ENCODE measurements at places on chromosomes 16 and 17.
A peak's percentile ranks its signal among the peaks of the same experiment; 100 is the strongest.

DNA sequence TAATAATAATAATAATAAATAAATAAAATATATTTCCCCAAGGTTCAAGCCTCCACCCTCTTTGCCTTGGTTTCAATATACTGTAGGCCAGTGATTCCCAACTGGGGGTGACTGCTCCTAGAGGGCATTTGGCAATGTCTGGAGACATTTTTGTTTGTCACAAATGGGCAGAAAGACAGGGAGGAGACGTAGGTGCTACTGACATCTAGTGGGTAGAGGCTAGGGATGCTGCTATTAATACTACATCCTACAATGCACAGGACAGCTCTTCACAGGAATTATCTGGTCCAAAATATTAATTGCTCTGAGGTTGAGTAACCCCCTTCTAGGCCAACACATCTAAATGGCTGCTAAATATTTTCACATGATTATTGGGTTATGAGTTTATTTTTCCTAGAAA lies 12.8 kb upstream of the PRR14 start:
- no peak for DNase-seq

- DNase-seq, result peak; percentile 88
Observed at GRCh38 chr17:74453665-74454196, 12.7 kb upstream of the CD300A start.

DNA sequence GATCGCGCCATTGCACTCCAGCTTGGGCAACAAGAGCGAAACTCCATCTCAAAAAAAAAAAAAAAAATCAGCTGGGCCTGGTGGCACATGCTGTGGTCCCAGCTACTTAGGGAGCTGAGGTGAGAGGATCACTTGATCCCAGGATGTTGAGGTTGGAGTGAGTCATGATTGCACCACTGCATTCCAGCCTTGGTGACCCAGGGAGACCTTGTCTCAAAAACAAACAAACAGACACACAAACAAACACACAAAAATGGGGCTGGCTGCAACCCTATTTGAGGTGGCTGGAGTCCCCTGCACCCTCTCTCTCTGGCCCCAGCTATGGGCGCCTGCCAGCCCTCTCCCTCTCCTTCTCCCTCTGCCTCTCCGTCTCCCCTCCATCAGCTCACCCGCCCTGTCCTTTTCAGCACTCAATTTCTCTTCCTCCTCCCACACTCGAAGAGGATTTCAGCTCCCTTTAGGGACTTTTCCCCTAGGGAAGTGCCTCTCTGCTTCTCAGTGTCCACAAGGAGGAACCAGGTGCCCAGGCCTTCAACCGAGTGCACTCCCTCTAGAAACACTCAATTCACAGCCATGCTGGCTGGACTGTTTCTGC lies 17.5 kb upstream of the TFAP4 start:
- no peak for DNase-seq

GRCh38 chr16:28192806-28193529 lies 18.8 kb downstream of the XPO6 start:
- peak; percentile 79 for DNase-seq

- no peak for DNase-seq
Observed at GRCh38 chr17:71905376-71906031, 215.3 kb upstream of the SOX9 start.

DNA sequence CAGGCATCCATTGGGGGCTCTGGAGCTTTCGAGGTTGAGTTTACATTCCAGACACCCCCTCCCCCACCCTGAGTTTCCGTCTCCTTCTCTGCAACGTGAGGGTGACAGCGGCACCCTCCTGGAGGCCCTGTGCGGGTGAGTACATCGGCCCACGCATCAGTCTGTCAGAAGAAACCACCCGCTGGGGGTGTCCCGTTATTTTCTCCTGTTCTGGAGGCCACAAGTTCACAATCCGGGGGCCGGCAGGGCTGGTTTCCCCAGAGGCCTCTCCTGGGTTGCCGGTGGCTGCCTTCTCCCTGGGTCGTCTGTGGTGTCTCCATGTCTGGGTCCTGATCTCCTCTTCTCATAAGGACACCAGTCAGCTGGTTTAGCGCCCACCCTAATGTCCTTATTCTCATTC lies 35.7 kb downstream of the GSE1 start:
- no peak for DNase-seq

DNA sequence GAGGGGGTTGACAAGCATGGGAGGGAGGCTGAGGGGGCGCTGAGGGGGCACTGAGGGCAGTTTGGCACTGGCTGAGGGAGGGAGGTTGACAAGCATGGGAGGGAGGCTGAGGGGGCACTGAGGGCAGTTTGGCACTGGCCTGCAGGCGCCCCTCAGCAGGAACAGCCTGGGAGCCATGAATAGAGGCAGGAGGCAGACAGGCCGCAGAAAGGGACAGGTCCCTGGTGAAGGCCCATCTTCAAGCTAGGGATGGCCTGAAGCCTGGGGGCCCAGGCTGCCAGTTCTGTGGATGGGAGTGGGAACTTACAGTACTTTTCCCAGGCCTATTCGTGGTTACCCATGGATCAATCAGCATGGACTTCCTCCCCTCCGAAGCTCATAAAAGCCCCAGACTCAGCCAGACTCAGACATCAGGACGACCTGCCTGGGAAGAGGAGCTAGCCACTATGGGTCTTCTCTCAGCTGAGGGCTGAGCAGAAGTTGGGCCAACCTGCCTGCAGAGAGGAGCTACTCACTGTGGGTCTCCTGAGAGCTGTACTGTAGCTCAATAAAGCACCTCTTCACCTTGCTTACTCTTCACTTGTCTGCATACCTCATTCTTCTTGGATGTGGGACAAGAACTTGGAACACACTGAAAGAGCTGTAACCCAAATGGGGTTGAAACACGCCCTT lies 72.8 kb upstream of the BRD7 start:
- DNase-seq, result peak; percentile 12

GRCh38 chr17:76446449-76447231 lies 6.3 kb downstream of the UBE2O start:
- DNase-seq, result no peak

GRCh38 chr17:66357037-66357436 lies 54.6 kb downstream of the PRKCA start:
- no peak for DNase-seq

GRCh38 chr16:16890964-16891363 lies 512.0 kb downstream of the NPIPA7 start:
- no peak for DNase-seq

- no peak for DNase-seq
Observed at GRCh38 chr16:51881731-51882130, 665.2 kb downstream of the TOX3 start.

DNA sequence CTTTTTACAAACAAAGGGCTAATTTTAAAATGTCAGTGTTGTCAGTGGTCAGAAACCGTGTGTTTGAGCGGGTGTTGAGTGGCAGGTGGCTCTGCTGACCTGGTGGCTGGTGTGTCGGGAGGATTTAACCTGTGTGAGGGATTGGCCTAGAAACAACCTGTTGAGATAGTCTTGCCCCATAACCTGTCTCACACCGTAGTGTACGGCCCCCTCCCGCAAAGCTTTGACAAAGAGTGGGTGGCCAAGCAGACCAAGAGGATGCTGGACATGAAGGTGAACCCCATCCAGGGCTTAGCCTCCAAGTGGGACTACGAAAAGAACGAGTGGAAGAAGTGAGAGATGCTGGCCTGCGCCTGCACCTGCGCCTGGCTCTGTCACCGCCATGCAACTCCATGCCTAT lies 7.0 kb downstream of the COX4I1 start:
- no peak for DNase-seq

DNA sequence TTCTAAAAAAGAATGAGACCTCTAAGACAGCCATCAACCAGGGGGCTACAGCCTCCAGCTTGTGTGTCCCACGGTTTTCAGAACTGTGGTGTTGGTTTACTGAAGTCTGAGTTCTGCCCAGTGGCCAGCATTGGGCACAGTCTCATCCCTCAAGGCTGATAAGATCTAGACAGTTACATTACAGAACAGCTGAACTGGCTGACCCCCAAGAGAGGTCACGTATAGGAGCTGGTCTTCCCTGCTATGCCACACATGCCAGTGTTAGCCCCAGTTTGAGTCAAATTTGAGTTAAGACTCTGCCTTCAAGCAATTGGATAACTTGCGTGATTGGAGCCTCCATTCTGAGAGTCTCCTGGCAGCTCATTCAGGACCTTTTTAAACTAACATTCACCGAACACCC lies 14.8 kb upstream of the NUP93 start:
- peak; percentile 36 for DNase-seq

GRCh38 chr17:19517699-19518098 lies 16.0 kb upstream of the SLC47A1 start:
- DNase-seq, result no peak

DNA sequence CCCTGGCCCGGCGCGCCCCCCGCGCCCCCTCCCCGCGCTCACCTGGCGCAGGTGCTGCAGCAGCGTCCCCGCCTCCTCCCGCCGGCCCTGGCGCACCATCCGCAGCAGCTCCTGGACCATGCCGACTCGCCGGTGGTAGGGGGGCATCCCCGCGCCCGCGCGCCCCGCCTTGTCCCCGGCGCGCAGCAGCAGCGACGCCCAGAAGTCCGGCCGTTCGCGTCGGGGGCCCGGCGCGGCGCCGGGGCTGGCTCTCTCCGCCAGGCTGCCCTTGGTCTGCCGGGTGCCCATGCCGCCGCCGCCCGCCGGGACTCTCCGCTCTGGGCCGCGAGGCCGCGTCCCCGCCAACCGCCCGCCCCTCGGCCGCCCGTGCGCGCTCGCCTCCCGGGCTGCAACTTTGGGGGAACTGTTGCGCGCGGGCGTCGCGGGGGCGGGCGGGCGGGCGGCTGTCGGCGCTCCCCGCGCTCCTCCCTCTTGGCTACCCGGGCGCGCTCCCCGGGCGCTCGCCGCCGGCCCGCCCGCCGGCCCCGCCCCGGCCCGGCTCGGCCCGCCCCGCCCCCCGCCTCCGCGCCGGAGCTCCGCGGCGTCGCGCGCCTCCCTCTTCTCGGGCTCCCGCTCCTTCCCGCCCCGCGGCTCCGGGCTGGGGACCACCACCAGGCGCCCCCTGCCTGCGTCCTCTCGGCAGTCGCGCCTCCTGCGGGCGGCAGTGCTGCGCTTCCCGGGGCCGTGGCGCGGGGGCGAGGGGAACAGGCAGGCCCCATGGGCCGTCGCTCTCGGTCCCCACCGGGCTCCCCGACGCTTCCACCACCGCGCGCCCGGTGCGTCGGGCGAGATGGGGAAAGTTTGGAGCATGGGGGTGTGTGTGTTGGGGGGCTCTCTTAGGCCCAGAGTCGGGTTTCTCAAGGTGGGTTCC lies at the start of gene LRRC75A:
Gene LRRC75A (minus strand): TSS at position 491 of the 910 bp plus-strand sequence. CDS start 203 bp downstream, at position 288.
- DNase-seq, result peak; percentile 77

- no peak for DNase-seq
Observed at GRCh38 chr17:68452724-68453290, 4.5 kb downstream of the WIPI1 start.

DNA sequence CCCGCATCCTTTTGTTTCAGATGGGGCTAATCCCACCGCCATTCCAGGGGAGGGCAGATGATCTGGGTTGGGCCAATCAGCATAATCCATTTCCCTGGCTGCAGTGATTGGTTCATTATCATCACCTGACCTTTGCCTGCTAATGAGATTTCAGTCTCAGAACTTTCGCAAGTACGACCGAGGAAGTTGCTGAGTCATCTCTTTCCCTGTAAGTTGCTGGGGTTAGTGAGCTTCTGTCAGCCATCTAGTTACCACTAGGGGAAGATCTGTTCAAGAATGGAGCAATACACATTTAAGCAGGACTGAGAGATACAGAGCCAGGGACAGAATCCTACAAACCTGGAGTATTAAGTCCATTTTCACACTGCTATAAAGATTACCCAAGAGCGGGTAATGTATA lies 65.3 kb upstream of the NUDT7 start:
- no peak for DNase-seq

DNA sequence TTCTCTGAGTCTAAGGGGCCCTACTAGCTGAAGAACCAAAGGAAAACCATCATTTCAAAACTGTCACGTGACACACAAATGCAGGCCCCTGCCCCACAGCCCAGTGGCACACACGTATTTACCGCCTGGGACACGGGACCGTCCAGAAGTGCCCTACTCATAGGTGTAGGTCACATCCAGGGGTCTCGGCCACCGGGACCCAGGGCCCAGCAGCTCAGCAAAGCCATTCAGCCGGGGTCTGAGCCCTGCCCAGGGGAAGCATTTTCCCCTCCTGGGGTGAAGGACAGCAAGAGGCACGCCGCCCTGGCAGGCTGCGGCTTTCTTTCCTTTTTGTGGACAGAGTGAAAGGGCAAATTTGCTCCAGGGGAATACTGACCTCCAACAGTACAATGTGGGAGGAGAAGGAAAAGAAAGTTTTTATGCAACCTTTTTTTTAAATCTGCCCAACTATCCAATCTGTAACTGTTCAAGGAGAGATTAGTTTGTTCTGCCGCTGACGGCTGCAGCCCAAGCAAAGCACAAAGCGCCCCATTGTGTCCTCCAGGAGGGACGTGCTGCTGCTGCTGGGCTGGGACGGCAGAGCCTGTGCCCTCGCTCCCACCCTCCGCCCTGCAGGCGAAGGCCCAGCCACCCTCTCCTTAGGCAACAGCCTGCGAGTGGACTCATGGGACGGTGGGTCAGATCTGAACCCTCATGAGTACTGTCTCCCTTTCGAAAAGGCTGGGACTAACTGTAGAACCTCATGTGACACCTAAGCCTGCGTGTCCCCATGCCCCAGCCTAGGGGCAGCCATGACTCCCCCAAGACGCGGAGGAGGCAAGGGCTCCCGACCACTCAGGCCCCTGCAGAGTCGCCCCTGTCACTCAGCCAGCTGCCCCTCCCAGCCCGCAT lies 21.3 kb downstream of the SLC7A5 start:
- no peak for DNase-seq

DNA sequence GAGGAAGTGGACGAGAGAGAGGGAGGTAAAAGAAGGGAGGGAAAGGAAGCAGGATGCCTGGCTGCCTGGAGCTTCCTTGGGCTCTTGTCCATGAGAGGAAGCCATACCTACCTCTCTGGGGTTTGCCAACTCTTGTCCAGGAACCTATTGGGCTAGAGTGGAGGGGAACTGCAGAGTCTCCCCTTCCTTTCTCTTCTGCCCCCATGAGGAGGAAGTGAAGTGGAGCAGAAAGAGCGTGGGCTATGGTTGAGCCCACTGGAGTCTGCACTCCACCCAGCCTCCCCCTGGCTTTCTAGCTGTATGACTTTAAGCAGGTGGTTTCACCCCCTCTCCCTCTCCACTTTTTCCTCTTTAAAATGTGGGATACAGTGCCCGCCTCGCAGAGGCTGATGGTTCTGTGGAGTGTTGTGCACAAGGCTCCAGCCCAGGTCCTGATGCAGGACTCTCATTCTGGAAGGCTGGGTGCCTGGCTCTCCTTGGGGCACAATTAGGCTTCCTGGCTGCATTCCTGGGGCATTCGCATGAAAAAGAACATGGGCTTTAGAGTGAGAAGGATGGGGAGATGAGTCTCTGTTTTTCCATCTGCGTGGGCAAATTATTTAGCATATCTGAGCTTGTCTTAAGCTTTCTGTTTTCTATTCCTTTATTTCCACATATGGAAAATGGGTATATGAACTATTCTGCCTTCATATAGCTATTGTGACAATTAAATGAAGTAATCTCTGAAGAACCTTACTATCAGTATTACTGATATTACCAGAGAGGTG lies 40.7 kb downstream of the HLF start:
- no peak for DNase-seq

GRCh38 chr16:62967611-62968010 lies 931.4 kb upstream of the CDH8 start:
- no peak for DNase-seq
